Activated CD4-positive, alpha-beta T cell treated with anti-CD3 and anti-CD28 coated beads, Interleukin-2, amount 50 U/mL, for 24 hours (primary cell): ENCODE measurements at places on chromosomes 4 and X.

DNA sequence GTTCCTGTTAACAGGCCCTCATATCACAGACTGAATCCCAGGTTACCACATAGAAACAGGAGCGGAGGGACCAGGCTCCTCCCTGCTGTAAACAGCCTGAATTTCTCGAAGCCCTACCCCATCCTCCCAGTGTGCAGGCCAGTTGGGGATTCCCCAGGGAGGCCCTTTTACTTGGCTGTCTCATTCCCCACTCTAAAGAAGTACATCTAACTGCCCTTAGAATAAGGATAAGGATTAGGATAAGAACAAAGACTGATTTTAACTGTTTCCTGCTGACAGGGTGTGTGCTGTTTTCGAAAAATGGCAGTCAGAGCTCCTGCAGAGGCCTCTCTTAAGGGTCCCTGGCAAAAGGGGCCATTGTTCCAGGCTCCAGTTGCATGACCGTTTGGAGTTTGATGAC, 133.7 kb downstream of the PAPSS1 start:
- DNase-seq, result no peak

GRCh38 chr4:109649872-109650271, 53.4 kb downstream of the CASP6 start:
- peak; percentile 15 for DNase-seq

- no peak for DNase-seq
These were observed 39.7 kb upstream of the TBC1D14 start for GRCh38 chr4:6869944-6870343.

GRCh38 chr4:90857081-90857820, 730.1 kb downstream of the CCSER1 start:
- no peak for DNase-seq

- no peak for DNase-seq
These were observed 62.8 kb downstream of the RWDD4 start for GRCh38 chr4:183596067-183596757.
